Right lobe of liver (tissue), 6 donors: ENCODE measurements at places on chromosomes 5 and 9. TPM values are rescaled to one million over a fixed set of nuclear protein-coding genes. Genes with fewer than 3 reads are reported as not detected.

- no peak for DNase-seq
These were observed 16.6 kb upstream of the WHRN start for GRCh38 chr9:114521846-114522245.

DNA sequence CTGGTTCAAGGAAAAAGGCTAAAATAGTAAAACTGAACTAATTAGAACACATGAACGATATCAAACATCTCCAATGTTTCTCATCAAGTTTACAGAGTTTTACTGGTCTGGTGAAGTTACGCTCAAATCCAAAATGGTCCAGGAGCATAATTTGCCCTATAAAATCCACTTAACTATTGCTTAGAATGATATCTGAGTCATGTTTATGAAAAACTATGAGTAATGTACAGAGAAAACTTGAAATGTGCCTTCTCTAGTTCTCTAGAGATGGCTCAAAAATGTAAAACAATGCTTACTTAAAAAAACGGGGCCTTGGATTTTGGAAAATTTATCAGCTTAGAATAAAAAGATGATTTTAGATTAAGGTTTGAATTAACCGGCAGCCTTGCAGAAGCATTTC is 108.1 kb downstream of the FBXW11 start:
- no peak for DNase-seq

DNA sequence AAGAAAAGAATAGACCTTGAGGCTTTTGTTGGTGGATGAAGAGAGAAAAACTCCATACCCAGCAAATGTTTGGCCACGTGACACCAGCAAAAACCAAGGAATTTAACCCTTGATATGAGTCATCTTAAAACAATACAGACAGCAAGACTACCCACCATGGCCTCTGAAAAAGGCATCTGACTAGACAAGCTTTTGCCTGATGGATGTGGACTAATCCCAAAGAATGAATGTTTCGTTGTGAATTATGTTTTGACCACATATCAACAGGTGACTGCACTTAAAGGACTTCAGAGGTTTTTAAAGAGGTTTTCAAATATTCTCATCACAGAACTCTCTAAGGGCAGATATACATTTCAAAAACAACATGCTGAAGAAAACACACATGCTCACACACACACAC is 33.0 kb upstream of the SLC1A3 start:
- DNase-seq: no peak

GRCh38 chr5:71623221-71623794 is 36.2 kb downstream of the MCCC2 start:
- DNase-seq: no peak

DNA sequence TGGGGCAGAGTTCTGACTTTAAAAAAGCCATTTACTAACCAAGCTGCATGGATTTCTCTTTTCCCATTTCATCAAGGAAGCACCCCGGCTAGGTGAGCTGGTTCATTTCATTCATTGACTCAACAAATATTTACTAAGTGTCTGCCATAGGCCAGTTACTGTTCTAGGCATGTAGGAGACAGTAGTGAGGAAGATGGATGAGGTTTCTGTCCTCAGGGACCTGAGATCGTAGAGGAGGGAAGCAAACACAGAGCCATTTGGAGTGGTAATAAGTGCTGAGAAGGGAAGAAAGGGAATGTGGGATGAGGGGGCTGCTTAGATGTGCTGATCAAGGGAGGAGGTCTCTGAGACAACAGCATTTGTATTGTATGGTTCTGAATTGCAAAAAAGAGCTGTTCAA is 120.4 kb downstream of the C9orf152 start:
- DNase-seq: no peak

RGS7BP gene
- total RNA-seq: 0.84 TPM

- no peak for DNase-seq
These were observed 82.0 kb upstream of the FSTL4 start for GRCh38 chr5:133694181-133694831.

GRCh38 chr5:88675708-88676636 is 207.0 kb downstream of the MEF2C start:
- DNase-seq: no peak

OSMR gene
- 12.5 TPM for total RNA-seq

DNA sequence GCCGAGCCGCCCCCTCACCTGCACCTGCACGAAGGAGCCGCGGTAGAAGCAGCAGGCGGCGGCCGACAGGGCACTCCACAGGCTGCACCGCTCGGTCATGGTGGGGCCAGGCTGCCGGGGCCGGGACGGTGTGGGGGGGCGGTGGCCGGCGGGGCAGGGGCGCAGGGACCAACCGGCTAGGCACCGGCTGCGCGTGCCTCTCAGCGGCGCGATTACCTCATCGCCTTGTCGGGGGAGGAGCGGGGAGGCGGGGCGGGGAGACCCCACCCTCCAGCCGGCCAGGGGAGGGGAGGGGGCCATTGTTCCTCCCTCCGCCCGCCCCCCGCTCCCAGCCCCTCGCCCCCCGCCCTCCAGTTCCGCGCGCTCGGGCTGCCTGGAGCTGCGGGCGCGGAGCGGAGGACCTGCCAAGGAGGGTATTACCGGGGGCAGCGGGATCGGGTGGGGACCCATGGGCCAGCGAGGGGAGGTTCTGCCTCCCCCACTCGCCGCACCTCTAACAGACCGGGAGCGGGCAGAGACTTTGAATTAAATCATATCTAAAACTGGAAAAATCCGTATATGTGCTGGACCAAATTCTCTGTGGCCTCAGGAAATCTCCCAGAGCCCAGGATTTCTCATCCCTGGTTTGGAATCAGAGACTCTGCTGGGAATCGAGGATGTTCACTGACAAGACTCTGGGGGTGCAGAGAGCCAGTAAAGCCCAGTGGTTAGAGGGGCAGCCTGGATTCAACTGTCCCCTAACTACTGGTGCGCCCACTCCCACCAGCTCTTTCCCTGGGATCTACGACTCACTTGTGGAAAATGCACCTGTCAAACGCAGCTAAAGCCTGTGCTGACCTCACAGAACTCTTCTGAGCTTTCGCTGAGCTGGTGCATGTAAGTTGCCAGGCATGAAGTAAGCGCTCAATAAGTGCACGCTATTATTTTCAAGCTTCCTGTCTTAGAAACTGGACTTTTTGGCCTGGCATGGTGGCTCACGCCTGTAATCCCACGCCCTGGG is 20.3 kb upstream of the TOR2A start:
- no peak for DNase-seq

AK3 gene
- total RNA-seq: 72.4 TPM

ZNF658 gene
- 1.5 TPM for total RNA-seq

- no peak for DNase-seq
These were observed 424.1 kb upstream of the ACTBL2 start for GRCh38 chr5:57906671-57907070.

DNA sequence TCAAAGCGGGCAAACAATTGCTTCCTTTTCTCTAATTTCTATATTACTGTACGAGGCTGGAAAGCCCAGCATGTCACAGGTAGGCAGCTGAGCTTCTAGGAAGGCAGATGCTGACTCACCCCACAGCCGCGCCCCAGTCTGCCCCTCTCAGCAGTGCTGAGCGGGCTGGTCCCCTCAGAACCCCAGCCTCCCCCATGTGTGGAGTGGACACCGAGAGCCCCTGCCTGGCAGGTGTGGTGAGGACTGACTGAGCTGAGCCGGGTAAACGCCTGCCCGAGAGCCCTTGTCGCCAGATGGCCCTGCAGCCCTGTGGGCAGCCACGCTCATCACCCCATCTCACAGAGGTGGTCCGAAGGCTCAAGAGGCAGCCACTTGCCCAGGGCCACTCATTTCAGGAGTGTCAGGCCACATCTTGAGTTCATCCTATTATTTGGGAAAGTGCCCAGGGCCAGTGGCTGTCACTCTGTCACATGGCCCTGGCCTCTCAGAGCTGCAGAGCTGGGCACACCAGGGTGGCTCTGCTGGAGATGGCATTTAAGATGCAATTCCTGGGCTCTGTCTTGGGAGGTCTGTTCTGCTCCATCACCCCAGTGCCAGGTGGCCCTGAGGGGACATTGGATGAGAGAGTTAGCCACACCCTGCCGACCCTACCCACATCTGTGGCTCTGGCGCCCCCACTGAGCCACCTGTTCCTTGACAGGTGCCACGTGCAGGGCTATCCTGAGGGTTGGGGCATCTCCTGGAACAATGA is 12.4 kb downstream of the CARD19 start:
- peak; percentile 54 for DNase-seq

- no peak for DNase-seq
These were observed 136.8 kb downstream of the APBA1 start for GRCh38 chr9:69535286-69535832.

- DNase-seq: no peak
These were observed 34.0 kb downstream of the ADAM19 start for GRCh38 chr5:157541447-157542118.

FBP2 gene
- not detected for total RNA-seq
